ENCODE measurements at places on chromosomes 2 and 18. TPM values are rescaled to one million over a fixed set of nuclear protein-coding genes. Genes with fewer than 3 reads are reported as not detected.
A peak's percentile ranks its signal among the peaks of the same experiment; 100 is the strongest.

DNA sequence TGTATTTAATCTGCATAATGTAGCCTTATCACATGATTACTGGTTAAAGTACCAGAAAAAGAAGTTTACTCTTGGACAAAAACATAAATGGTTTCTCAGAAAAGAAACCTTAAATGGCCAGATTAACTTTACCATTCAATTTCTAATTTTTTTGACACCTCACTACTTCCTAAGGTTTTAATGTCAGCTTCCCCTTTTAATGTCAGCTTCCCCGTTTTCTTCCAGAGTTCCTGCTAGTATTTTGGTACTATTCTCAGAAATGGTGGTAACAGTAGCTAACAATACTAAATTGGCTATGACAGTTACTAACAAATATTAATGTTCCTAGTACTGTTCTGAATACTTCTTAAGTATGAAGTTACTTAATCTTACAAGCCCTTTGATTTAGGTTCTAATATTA is 22.4 kb upstream of the SLC8A1 start:
- no peak for DNase-seq

DNA sequence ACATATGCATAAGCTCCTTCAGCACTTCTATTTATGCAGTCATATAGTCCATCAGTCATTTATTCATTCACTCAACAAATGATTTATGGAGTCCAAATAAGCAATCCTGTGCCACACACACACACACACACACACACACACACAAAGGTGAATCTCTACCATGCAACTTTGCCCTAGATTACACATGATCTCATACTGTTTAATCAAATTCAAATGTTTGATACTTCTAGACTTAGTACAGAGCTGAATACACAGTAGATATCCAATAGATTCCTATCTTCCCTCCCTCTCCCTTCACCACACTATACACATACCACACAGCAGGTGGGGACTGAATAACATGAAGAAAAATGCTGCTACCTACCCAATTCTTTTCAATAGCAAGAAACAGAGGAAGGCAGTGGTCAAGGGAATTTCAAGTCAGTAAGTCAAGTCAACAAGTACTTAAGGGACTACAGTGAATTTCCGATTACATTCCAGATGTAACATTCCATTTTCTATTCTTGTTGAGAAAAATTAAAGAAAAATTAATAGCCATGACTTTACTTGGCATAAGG is 65.4 kb downstream of the EPG5 start:
- no peak for DNase-seq

DNA sequence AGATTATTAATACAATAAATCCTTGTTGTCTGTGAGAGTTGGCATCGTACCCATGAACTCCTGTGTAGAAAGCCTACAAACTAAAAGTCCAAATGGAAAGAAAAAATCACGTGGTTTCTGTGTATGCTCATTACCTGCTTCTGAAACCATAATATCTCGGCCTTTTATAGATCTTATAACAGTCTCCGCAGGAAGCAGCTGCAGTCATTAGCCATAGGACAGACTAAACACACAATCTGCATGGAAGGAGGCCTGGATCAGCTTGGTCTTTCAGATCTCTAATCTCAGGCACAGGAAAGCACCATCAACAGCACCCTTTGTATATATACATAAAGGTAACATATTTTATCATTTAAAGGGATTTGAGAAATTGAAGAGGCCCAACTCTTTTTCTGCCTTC is 508.9 kb upstream of the TCF4 start:
- peak; percentile 19 for DNase-seq

GRCh38 chr18:77049938-77050337 is 82.6 kb downstream of the MBP start:
- no peak for DNase-seq

DNA sequence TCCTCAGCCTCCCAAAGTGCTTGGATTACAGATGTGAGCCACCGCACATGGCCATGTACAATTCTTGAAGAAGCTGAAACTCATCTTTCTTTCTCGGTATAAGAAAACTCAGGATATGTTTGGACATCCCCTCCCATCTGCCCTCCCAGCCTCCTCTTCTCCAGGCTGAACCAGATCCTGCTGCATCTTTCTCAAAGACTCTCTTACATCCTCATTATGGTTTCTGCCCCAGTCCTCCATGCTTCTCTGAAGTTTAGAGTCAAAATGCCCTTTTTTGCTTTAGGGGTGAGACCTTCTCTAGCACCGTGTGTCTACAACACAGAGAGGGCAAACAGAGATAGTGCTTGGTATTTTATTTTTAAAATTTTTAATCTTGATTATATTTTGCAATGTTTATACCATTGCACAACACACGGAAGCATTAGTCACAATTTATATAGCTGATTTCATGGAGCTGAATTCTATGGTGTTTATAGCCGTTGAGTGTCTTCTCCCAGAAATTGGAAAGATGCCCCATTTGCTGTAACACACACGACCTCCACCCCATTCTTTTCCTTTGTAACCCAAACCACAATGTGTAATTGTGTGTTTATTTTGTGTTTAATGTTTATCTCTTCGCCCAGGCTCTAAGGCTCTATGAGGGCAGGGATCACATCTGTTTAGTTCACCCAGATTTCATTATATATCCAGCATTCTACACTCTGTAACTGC is 206.0 kb upstream of the TNP1 start:
- no peak for DNase-seq

SERPINB11 gene
- not detected for total RNA-seq

DNA sequence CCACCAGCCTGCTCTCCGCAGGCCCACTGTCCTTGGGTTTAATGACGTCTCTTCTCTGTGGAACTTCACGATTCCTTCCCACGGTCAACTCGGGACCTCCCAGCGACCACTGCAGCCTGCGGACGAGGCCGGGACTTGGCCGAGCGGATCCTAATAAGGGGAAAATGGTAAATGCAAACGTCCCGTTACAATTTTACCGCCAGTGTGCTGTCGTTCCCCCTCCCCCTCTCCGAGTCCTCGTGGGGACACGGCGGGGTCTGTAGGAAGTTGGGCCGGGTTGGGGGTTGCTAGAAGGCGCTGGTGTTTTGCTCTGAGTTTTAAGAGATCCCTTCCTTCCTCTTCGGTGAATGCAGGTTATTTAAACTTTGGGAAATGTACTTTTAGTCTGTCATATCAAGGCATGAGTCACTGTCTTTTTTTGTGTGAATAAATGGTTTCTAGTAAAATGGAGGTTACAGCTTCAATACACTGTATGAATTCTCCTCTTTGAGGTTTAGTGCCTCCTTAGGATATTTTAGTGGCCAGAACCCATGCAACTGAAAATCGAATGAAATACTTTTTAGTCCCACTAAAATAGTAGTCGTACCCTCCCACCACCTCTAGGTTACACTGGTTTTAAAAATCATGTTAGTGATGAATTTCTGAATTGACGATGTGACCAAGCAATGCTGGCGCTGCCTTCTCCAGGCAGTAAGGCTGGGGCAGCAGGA is 2.3 kb downstream of the HOXD11 start:
- DNase-seq: no peak

GRCh38 chr2:172870396-172870795 is 134.8 kb downstream of the RAPGEF4 start:
- peak; percentile 29 for DNase-seq

DNA sequence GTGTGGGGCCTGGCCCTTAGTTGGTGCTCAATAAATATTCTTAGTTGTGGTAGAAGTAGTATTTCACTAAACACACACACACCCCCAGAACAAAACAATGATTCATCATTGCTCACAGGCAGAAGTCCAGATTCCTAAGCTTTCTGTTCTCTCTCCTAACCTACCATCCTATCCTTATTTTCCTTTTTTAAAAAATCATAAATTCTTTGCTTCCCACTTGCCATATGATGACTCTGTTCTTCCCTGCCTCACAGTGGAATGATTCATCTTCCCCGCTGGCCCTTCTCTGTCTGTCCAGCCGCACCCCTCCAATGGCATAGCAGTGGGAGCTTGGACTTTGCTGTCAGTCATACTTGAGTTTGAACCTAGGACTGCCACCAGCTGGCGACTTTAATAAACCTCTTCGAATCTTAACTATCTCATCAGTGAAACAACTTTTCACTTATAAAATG is 5.2 kb downstream of the EML6 start:
- no peak for DNase-seq

RSAD2 gene
- total RNA-seq: 4.7 TPM

DNA sequence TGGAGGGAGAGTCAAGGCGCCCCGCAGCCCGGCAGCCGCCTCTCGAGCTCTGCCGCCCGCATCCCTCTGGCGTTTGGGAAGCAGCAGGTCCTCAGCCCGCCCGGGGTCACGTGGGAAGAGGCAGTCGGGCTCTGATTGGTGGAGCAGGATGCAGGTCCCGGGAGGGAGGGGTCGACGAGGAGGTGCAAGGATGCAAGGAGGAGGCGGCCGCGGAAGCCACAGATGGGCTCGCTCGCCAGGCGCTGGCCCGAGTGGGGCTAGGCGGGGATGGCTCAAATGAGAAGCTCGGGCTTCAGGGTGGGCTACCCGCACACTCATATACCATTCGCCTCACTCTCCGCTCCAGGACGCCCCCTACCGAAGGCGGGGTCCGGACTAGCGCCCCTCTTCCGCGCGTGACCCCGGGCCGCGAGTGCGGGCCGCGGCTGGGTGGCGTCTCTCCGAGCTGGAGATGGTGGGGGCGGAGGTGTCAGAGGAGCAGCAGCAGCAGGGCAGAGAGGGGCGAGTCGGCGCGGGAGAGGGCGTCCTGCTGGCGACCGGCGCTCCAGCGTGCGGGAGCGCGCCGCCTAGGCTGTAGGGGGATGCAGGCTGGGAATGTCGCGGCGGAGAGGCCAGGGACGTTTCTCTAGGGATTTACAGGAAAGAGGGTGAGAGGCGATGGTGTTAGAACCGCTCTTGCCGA is at the start of gene TMEFF2:
Gene TMEFF2, minus strand, starts transcription at position 68 of the 682 bp plus-strand sequence. CDS start 409 bp downstream, outside the sequence.
- no peak for DNase-seq

EVX2 gene
- total RNA-seq: 0.11 TPM

DNA sequence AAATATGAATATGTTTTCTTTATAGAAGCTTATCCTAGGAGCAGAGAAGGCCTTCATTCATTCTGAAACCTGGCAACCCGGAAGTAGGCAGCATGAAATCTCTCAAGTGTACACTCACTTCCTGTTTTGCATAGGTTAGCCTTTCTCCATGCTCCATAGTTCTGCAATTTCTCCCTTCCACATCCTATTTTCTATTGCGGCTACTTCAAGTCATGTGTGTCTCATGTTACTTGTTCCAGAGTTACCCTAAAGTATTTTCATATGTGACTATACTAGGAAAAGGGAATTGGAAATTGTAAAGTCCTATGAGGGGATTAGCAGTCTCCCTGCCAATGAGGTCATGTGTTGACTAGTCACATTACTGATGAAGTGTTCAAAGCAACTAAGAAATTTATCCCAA is 320.6 kb downstream of the NCKAP5 start:
- no peak for DNase-seq

DNA sequence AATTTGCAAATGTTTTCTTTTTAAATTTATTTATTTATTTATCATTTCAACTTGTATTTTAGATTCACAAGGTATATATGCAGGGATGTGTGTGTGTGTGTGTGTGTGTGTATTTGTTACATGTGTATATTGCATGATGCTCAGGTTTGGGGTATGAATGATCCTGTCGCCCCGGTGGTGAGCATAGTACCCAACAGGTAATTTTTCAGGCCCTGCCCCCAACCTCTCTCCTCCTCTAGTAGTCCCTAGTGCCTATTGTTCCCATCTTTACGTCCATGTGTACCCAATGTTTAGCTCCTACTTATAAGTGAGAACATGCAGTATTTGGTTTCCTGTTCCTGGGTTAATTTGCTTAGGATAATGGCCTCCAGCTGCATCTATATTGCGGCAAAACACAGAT is 33.0 kb upstream of the KIF5C start:
- DNase-seq: no peak

DNA sequence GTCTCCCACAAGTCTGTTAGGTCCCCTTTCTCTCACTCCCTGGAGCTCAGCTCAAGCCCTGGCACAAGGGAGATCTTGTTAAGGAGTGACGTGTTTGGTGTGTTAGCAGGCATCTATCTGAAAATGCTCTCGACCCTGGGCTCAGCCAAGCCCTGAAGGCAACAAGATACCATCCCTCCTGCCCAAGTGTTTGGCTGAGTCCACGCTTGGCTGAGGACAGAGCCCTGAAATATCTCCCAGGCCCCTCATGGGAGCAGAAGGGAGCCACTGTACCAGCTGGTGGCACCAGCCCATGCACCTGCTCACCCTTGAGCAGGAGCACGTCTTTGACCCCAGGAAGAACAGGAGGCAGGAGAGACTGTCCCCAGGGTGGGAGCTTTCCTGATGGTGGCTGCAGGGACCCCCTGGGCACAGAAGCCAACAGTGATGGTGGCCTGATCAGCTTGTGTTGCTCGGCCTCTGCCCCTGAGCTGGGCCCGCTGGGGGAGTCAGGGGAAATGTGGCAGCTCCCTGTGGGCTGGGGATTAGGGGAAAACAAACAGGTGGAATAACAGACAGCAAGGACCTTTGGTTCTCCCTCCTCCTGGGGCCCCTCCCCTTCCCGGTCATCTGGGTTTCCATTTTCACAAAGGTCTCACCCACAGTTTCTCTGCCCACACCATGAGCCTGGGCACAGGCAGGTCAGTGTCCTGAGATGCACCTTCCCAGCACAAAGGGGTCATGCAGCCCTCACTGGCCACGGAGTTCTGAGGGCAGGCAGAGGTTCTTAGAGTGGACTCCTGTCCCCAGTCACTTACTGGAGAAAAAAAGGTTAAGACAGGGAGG is 91.6 kb downstream of the RHOB start:
- no peak for DNase-seq

- no peak for DNase-seq
Measured at GRCh38 chr2:106205488-106205887, 11.4 kb upstream of the UXS1 start.

GRCh38 chr2:13353083-13353482 is 636.3 kb downstream of the TRIB2 start:
- no peak for DNase-seq

GRCh38 chr2:236073867-236074655 is 94.1 kb downstream of the GBX2 start:
- DNase-seq: no peak

- DNase-seq: no peak
Measured at GRCh38 chr2:61456070-61456745, 14.7 kb downstream of the USP34 start.

DNA sequence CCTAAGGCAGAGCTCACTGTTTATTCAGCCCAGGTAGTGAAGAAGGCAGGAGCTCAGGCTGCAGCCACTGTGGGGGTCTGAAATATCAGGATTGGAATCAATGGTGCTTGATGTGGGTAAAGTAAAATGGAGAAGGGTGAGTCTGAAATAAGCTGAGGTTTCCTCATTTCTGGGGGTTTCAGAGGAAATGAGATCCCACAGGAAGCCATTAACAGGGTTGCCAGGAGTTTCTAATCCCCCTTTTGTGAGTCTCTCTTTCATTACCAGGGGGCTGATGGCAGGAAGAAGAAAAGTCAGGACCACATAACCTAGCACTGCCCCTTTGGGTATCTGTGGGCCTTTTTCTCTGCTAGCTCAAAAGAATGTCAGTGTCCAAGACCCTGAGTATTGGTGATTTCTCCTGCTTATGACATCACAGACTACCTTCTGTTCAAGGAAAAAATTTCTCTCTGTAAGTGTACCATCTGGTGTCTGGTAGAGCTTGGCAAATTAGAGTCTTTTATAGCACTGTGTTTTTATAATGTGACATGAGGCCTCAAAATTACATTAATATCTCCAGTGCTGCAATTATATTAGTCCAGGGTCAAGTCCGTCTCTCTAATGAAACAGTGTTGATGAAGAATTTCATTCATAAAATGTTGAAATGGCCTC is 56.0 kb downstream of the LBH start:
- no peak for DNase-seq

CD28 gene
- total RNA-seq: 0.32 TPM

All from esophagus muscularis mucosa (tissue), 4 donors.